ENCODE measurements at places on chromosomes 7 and 10. TPM values are rescaled to one million over a fixed set of nuclear protein-coding genes. Genes with fewer than 3 reads are reported as not detected.

- DNase-seq = peak; percentile 56
- peak overlapping the region; percentile 63 for H3K27ac ChIP-seq
- peak overlapping the region; percentile 62 for H3K4me3 ChIP-seq
Observed at GRCh38 chr7:90701021-90701420, 104.9 kb downstream of the CDK14 start.

DNA sequence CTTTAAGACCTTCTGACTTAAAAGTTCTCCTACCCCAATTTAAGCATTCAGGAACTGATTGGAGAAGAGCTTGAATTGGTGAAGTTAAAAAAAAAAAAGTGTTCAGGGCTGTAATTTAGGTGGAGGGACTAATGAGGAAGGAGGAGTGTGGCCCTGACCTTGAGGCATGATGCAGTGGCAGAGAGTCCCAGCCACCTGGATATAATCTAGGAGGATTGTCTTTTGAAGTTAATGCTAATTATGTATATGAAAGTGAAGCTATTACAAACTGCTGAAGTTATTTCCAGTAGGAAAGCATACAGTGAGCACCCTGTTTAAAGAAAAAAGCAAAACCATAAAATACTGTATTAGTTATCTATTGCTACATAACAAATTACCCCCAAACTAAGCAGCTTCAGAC, 31.5 kb downstream of the ADD3 start:
- H3K27ac ChIP-seq = no peak overlapping the region
- no peaks in the 10 kb centered on the region for H3K4me1 ChIP-seq
- no peak overlapping the region for H3K4me3 ChIP-seq
- no peaks in the 10 kb centered on the region for H3K27me3 ChIP-seq

DNA sequence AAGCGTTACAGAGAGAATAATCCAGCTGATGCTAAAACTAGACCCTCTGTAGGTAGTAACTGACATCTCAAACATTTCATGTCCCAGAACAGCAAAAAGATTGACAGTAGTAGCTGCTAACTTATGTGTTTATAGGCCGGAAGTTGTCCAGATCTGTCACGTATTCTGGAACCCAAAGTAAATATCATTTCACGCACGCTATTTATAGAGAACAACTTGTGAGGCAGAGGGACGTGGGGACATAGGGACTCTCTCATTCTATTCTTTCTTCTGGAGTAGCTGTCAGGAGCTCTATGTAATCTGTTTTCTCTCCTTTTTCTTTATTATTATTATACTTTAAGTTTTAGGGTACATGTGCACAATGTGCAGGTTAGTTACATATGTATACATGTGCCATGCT, 22.3 kb downstream of the AGK start:
- H3K4me1 ChIP-seq = no peaks in the 10 kb centered on the region
- H3K27me3 ChIP-seq = no peaks in the 10 kb centered on the region
- peaks cover 58% of the 10 kb centered on the region for H3K36me3 ChIP-seq
- no peak overlapping the region for H3K27ac ChIP-seq

GRCh38 chr10:29239569-29240472, 49.0 kb upstream of the LYZL1 start:
- peak; percentile 51 for DNase-seq
- no peaks in the 10 kb centered on the region for H3K27me3 ChIP-seq
- no peak overlapping the region for H3K4me3 ChIP-seq
- no peak overlapping the region for H3K27ac ChIP-seq
- no peaks in the 10 kb centered on the region for H3K36me3 ChIP-seq

GRCh38 chr10:69787681-69788080, 14.0 kb upstream of the COL13A1 start:
- H3K27me3 ChIP-seq = no peaks in the 10 kb centered on the region
- no peaks in the 10 kb centered on the region for H3K36me3 ChIP-seq
- H3K27ac ChIP-seq = no peak overlapping the region
- no peaks in the 10 kb centered on the region for H3K4me1 ChIP-seq
- no peak for DNase-seq

DNA sequence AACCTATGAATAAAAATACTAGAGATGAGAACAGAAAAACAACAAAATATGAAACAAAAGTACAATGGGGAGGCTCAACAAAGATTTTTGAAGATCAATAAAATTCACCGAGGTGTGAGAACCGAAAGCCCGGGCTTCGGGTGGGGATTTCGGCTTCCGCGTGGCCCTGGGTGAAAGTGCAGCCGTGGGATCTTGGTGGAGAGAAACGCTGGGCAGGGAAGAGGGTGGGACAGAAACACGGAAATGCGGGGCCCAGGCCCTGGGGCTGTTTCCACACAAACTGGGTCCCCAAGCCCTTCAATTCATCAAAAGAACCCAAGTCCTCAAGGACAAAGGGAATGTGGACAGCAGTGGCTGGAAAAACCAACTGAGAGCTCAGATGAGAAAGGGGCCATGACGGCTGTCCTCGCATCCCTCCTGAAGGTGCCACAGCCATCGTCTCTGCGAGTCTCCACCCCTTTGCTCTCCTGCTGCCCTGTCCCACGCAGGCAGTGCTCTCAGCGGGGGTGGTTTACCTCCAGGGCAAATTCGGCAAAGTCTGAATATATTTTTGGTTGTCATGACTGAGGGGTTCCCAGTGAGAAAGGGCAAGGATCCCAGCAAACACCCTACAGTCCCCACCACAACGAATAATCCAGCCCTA, 19.7 kb downstream of the FOXL3 start:
- no peak for DNase-seq
- no peak overlapping the region for H3K27ac ChIP-seq
- H3K4me1 ChIP-seq = no peaks in the 10 kb centered on the region
- no peaks in the 10 kb centered on the region for H3K27me3 ChIP-seq
- no peaks in the 10 kb centered on the region for H3K36me3 ChIP-seq
- H3K4me3 ChIP-seq = no peak overlapping the region

The CHRM2 gene
- total RNA-seq = not detected

The DENND2A gene
- total RNA-seq = not detected

GRCh38 chr7:151416112-151416940, 6.5 kb upstream of the WDR86 start:
- no peak overlapping the region for H3K27ac ChIP-seq
- H3K4me1 ChIP-seq = no peaks in the 10 kb centered on the region
- no peaks in the 10 kb centered on the region for H3K27me3 ChIP-seq
- no peak for DNase-seq
- no peaks in the 10 kb centered on the region for H3K36me3 ChIP-seq

DNA sequence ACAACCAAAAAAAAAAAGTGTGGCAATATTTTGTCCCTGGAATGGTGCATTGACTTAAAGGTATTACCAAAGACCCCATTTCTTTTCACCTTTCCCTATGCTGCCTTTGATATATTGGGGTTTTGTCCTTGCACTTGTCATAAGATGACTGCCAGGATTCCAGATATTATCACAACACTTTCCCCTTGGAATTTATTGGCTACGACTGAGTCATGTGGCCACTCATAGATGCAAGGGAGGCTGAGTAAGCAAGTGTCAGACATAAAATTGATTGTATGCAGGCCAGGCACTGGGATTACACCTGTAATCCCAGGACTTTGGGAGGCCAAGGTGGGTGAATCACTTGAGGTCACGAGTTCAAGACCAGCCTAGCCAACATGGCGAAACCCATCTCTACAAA, 83.6 kb downstream of the PPP1R3C start:
- H3K27ac ChIP-seq = no peak overlapping the region
- no peaks in the 10 kb centered on the region for H3K4me1 ChIP-seq
- no peaks in the 10 kb centered on the region for H3K27me3 ChIP-seq

- H3K4me1 ChIP-seq = no peaks in the 10 kb centered on the region
- H3K27me3 ChIP-seq = no peaks in the 10 kb centered on the region
- DNase-seq = no peak
- no peak overlapping the region for H3K4me3 ChIP-seq
- no peaks in the 10 kb centered on the region for H3K36me3 ChIP-seq
Observed at GRCh38 chr7:155867280-155867679, 55.0 kb upstream of the SHH start.

- H3K4me1 ChIP-seq = peaks cover 5% of the 10 kb centered on the region
- no peak overlapping the region for H3K27ac ChIP-seq
- H3K27me3 ChIP-seq = no peaks in the 10 kb centered on the region
- no peak overlapping the region for H3K4me3 ChIP-seq
- no peaks in the 10 kb centered on the region for H3K36me3 ChIP-seq
- DNase-seq = no peak
Observed at GRCh38 chr7:48438206-48438605, 266.9 kb downstream of the ABCA13 start.

GRCh38 chr7:147418966-147419365, 1171.6 kb upstream of the C7orf33 start:
- H3K27ac ChIP-seq = no peak overlapping the region
- H3K4me1 ChIP-seq = no peaks in the 10 kb centered on the region
- no peak overlapping the region for H3K4me3 ChIP-seq
- no peak for DNase-seq
- no peaks in the 10 kb centered on the region for H3K27me3 ChIP-seq

The PON3 gene
- total RNA-seq = not detected
